ENCODE measurements at places on chromosomes 12 and 14. TPM values are rescaled to one million over a fixed set of nuclear protein-coding genes. Genes with fewer than 3 reads are reported as not detected.

- DNase-seq, result no peak
These were observed 94.9 kb downstream of the ADGRD1 start for GRCh38 chr12:131048611-131048990.

GRCh38 chr12:68559984-68560850, 50.5 kb upstream of the RAP1B start:
- DNase-seq, result peak; percentile 5

DNA sequence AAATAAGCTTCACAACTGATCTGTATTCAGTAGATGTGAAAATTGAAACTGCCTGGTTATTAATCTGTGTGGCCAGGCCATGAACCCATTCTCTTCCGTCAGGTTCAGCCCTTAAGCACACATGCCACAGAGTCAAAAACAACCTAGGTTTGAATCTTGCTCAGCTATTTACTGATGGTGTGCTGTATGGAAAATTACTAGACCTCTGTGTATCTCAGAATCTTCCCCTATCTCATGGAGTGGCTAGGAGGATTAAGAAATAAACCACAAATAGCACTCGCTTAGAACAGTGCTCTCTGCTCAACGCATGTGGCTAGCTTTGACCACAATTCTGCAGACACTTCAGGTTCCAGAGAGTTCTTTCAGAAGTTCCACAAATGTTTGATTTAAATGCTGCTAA, 240.7 kb upstream of the PLEKHG7 start:
- DNase-seq, result no peak

- no peak for DNase-seq
These were observed 78.2 kb downstream of the TBX5 start for GRCh38 chr12:114327765-114328164.

- DNase-seq, result peak; percentile 69
These were observed at the start of gene ART4 for GRCh38 chr12:14843425-14843887. ART4 (minus strand) TSS chr12:14843526; CDS start chr12:14843113, 413 bp downstream.

DNA sequence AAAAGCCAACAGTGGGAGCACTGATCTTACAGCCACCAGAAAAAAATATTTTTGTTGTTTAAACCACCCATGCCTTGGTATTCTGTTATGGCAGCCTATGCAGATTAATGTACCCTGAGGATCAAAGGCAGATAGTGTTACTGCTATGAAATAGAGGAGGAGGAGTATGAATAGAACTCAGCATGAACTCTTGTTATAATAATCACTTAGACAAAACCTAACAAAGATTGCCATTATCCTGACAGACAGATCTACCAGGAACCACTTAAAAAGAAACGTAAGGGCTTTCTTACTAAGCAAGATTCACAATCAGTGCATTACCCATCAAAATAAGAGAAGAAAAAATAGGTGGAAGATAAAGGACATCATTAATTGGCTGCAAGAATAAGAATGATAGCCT, 558.3 kb downstream of the GALC start:
- DNase-seq, result no peak

- no peak for DNase-seq
These were observed 779.0 kb upstream of the FLRT2 start for GRCh38 chr14:84750763-84751554.

DNA sequence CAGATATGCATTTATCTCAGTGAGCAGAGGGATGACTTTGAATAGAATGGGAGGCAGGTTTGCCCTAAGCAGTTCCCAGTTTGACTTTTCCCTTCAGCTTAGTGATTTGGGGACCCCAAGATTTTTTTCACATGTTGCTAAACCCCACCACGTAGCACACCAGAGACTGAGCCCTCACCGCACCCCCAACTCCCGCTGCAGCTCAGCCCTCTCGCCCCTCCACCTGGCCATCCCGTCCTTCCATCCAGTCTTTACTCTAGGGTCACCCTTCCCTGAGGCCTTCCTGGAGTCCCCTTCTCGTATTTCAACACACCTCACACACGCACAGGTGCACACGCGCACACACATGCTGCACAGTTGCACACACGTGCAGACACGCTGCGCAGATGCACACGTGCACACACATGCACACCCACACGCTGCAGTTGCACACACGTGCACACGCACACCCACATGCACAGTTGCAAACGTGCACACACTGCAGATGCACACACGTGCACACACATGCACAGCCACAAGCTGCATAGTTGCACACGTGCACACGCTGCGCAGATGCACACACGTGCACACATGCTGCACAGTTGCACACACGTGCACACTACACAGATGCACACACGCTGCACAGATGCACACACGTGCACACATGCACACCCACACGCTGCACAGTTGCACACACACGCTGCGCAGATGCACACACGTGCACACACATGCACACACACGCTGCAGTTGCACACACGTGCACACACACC, 30.0 kb downstream of the HSP90AA1 start:
- no peak for DNase-seq

GRCh38 chr12:58384196-58384595, 442.8 kb downstream of the ATP23 start:
- DNase-seq, result no peak

DNA sequence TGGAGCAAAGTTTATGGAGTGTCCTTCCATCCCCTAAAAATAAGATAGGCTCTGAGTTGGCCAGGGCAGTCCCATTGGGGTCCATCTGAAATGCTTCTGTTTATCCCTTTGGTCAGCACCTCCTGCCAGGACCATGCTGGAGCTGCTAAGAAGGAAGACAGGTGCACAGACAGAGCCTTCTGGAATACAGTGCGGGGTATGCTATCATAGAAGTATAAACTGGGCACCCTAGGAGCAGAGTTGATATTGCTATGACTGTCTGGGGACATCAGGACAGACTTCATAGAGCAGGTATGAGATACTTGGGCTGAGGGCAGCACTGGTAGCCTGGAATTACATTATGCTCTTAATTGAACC, 170.4 kb upstream of the HIF1A start:
- DNase-seq, result no peak

DNA sequence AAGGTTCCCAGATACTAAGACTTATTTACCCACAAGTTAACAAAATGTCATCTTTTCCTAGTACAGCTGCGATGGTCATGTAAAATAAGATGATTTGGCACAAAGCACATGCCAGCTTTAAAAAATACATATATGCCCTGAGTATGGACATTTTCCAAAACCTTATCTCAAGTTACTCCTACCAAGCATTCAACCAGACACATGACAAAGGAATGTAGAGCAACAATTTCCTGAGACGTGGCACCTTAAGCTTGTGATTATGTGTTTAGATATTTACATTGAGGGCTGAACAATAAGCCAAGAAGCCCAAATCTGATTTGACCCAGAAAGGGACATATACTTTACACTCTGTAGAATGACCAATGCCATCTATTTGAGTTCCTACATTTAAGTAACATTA, 24.5 kb upstream of the OVCH1 start:
- DNase-seq, result no peak

DNA sequence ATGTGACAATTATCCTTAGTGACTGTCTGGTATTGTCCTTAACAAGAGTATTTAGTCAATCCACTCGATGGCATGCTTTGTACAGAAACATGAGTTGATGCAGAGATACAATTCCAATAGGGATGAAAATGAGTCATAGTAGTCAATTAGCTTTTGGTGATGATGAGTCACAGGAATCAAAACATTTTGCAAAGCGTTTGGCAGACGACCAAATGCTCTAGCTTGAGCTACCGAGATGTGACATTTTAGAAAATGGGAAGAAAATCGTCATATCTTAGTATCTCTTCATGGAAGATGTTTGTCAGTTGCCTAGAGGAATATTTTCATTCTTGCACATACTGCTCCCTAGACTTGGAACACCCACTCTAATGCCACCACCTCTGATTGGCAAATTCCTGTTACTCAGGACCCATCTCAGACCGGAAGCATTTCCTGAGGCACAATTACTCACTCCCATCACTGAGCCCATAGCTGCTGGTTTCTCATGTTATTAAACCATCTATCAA, 95.0 kb downstream of the LMNTD1 start:
- no peak for DNase-seq

GRCh38 chr12:49706351-49707127, 666 bp downstream of the FMNL3 start:
- no peak for DNase-seq

DNA sequence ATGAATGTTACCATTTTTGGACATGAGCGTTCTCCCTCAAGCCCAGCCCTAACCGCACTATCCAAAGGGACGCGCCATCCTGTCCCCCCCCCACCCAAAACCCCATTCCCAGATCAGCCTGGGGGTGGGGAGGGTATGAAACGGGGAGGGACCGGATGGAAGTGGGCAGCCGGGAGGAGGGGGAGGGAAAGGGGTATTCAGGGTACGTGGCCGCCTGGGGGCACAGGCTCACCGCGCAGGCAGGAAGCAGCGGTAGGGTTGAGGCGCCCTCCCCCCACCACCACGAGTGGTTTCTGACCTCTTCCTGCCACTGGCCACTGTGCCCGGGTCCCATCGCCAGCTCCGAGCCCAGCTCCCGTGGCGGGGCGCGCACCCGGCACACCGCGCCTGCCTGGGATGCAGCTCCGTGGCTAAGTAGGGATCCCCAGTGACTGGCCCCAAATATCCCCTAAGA, 1.4 kb downstream of the ACTN1 start:
- peak; percentile 69 for DNase-seq

DNA sequence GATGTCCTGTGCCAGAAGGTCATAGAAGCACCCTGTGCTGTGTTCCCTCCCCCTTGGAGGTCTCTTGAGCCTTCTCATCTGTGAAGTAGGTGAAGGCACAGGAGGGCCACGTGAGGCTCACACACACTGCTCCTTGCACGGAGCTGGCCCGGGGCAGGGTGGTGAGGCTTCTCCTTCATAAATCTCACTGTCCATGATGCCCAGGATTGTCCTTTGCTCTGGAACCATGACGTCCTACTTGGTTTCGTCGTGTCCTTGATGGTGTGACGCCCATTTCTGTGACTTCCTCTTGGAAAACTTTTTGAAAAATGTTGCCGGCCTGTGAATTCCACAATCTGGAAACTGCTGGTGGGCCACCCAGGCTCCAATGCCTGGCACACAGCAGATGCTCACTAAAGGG, 34.4 kb downstream of the SH2B3 start:
- DNase-seq, result no peak

GRCh38 chr14:77120771-77121743, 20.5 kb downstream of the ZDHHC22 start:
- peak; percentile 61 for DNase-seq

DNA sequence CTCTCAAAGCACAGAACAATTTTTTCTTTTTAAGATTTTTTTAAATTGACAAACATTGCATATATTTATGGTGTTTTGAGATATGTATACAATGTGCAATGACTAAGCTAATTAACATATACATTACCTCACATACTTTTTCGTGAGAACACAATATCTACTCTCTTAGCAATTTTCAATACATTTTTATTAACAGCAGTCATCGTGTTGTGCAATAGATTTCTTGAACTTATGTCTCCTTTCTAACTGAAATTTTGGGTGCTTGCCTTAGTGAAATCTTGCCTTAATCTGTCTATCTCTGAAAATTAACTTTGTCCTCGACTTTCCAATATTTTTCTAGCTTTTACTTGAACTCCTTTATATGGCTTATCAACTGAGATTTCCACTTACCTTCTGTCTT, 6.8 kb downstream of the OR10A7 start:
- no peak for DNase-seq

DNA sequence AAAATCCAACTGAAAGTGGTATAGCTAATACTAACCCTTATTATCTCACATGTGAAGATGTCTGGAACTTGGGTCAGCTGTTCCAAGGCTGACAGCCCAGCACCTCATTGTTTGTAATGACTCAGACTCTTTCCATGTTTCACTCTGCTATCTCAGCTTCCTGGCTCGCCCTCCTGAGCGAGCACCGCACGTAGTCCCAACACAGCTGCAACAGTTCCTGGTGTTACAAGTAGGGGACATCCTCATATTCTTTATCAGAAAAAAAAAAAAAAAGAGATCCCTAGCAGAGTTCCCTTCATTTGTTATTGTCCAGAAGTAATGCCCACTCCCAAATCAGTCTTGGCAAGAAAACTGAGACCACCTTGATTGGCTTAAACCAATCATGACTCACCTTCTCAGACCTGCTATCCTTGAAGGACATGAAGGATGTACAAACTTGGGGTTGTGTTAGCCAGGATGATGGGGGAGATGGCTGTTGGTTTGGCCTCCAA, 92.5 kb downstream of the ADCK1 start:
- DNase-seq, result no peak

- DNase-seq, result no peak
These were observed 54.9 kb upstream of the GPR68 start for GRCh38 chr14:91299121-91300115.

DNA sequence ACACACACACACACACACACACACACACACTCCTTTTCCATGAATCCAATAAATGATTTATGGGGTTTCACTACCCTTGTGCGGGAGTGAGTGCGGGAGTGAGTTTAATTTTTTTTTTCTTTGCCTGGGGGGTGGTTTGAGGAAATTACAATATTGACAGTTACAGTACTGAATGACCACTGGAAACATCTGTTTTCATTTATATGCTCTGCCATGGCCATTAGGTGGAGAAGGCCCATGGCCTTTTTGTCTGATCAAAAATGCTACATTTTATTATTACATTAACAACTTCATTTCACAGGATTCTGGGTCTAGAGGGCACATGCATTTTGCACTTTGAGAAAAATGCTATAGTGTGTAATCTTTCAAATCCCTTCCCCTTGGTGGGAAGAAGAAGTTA, 5.9 kb downstream of the TBX3 start:
- no peak for DNase-seq

- no peak for DNase-seq
These were observed 186.8 kb downstream of the BTG1 start for GRCh38 chr12:91958816-91959215.

- peak; percentile 73 for DNase-seq
These were observed 407 bp downstream of the HEATR5A start for GRCh38 chr14:31419967-31420318.

- no peak for DNase-seq
These were observed 6.2 kb upstream of the SLC15A4 start for GRCh38 chr12:128829861-128830504.

- no peak for DNase-seq
These were observed 82.7 kb downstream of the GRIP1 start for GRCh38 chr12:66596199-66596598.

DNA sequence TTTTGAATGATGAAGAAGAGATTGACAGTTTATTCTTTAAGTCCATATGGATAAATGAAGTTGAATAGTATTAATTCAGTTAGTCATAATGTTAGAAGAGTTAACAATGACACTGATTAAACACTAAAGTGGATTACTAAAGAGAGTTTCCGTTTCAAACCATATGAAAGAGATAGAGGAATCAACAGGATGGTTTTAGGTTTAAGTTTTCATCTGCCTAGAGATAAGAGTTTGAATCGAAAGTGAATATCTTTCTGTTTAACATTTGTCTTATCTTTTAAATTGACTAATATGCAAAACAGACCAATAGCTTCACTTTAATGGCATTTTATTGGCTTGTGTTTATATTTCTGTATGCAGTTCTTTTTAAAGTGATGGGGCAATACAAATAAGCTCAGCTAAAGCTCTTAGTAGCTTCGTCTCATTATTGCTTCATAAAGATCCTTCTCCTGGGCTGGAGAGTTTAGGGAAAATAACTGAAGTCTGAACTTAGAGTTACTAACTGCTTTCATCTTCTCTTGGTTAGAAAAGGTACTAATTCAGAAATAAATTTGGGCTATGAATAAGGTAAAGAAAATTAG, 66.0 kb downstream of the MIPOL1 start:
- no peak for DNase-seq

GRCh38 chr12:69428351-69429073, 41.7 kb upstream of the FRS2 start:
- peak; percentile 16 for DNase-seq

GRCh38 chr14:53252141-53252540, 99.0 kb upstream of the DDHD1 start:
- no peak for DNase-seq

GRCh38 chr12:64009321-64010068, 165.0 kb downstream of the SRGAP1 start:
- DNase-seq, result no peak

The ZFYVE21 gene
- polyA plus RNA-seq, result 60.5 TPM

The TOGARAM1 gene
- polyA plus RNA-seq, result 20.3 TPM

The EGLN3 gene
- 51.9 TPM for polyA plus RNA-seq

The ZC2HC1C gene
- polyA plus RNA-seq, result 4.5 TPM

Measured in large intestine (tissue), 12 donors.